Liver (tissue), 10 donors: ENCODE measurements at places on chromosomes 4 and X.

GRCh38 chr4:179625406-179625805 is 2183.2 kb upstream of the AGA start:
- DNase-seq: no peak

DNA sequence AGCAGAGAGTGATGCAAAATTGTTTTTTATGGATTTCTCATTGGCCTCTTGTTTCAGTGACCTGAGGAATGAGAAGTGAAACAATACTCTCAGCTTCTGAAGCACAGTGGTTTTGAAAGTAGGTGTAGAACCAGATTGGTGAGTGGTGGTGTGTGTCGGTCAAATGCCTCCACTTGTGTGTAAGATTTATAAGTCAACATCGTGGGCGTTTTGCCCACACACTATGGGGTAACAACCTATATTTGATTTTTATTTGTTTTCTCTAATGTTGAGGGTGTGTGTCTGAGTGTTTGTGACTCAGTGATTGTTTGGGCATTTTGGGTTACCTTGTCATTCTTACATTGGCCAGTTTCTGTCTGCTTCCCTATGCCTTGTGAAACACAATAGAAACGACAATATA is 23.3 kb downstream of the ADGRL3 start:
- DNase-seq: no peak

DNA sequence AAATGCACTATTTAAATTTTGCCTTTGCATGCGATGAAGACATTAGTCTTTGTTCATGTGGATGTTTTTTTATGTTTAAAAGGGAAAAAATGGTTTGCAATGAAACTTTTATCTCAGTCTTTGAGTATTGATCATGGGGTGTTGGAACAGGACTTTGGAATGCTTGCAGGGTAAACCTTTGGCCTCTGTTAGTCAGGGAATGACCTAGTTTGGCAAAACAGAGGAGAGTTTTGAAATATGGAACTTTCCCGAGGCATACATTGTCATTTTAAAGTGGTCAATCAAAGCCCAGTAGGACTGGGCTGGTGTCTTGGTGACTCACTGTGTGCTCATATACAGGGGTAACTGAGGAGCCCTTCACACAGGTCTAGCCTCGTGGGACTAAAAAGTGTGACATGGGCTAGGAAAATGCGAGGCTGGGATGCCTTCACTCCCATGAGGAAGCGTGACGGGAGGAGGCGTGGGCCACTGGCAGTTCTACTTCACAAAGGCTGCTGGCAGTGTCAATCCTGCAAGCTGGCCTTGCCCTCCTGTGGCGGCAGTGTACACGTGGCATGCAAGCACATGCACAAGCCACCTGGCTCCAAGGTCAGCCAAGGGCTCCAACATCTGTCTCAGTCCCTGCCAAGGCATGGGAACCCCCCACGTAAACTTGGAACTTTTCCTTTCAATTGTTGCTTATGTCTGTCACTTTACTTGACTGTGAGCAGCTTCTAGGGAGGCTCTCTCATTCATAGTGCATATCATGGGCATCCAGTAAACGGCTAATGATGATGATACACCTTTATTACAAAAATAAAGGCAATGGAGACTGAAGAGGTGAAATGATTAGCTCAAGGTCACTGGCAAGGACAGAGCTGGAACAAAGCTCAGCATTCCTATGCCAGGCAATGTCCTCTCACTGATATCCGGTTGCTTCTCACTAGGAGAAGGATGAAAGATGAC is 5.2 kb upstream of the F11 start:
- DNase-seq: peak; percentile 43

DNA sequence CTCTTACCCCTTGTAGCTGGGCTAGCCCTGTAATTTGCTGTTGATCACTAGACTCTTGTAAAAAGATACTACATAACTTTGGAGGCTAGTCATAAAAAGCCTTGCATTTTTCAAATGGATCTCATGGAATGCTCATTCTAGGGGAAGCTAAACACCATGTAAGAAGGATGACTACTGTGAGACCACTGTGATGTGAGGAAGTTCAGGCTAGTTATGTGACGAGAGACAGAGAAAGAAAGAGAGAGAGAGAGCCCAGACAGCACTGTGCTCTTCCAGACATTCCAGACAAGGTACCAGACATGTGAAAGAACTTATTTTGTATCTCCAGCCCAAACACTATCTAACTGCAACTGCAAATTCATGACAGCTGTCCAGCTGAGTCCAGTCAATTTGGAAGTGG is 404.6 kb upstream of the PITX2 start:
- no peak for DNase-seq

GRCh38 chr4:42626629-42627146 is 30.2 kb downstream of the ATP8A1 start:
- no peak for DNase-seq

- DNase-seq: no peak
Observed at GRCh38 chr4:107854356-107855022, 29.8 kb downstream of the SGMS2 start.

GRCh38 chrX:24260842-24261550 is 52.9 kb downstream of the SUPT20HL2 start:
- DNase-seq: no peak

DNA sequence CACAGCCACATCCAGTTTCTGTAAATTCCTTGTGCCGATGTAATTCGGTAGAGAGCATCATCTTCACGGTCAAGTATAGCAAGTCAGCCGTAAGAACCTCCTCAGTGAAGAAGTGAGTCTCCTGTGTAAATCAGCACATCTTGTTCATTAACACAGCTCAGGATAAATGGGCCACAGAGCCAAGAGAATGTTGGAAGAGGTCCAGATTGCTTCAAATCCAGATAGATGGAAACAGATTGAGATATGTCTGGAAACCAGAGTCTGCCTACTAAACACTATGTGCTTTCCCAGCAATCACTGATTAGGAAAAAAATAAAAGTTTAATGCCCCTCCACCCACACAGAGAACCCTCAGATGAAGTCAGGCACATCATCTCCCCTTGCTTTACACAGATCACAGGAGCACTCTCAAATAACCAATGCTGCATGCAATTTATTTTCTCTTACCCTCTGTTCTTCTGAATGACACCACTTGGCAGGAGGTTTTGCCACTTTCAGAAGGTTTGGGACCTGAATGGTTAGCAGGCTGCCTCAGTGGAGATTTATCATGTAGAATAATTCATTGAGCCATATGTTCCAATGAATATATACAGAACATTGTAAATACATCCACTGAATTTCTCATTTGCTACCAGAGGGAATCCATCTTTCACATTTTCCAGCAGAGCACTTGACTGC is 357.7 kb downstream of the C4orf33 start:
- no peak for DNase-seq

GRCh38 chr4:168565130-168565529 is 68.3 kb downstream of the PALLD start:
- DNase-seq: no peak

DNA sequence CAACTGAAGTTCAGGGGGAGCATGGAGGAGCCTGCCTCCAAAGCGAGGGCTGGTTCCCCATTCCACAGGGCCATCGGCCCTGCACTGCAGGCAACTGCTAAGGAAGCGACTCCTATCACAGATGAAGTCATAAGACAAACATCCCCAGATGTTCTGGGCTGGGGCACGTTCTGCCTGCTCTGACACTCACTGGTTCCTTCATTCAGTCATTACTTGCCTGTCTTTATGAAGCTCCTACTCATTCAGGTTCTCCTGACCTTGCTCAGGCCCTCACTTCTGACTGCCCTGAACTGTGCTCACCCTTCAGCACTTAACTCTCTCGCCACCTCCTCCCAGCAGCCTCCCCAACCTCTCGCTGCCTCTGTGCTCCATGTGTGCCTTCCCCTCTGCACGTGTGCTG is 2.5 kb upstream of the SLC2A9 start:
- DNase-seq: no peak

DNA sequence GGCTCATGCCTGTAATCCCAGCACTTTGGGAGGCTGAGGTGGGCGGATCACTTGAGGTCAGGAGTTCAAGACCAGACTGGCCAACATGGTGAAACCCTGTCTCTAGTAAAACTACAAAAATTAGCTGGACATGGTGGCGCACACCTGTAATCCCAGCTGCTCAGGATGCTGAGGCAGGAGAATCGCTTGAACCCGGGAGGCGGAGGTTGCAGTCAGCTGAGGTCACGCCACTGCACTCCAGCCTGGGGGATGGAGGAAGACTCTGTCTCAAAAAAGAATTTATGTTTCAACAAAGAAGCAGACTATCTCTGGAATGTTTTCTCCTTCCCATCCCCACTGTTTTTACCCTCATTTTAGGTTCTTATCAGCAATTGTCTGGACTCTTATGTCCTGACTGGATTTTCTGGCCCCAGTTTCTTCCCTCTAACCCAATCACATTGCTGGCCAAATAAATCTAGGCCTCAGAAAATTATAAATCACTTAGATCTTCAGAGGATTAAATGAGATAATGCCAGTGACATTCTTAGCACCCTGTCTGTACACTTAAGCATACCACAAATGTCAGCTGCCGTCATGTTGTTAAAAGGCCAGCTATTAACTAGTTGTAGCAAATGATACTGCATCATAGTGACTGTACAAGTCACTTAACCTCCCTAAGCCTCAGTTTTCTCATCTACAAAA is 44.9 kb upstream of the PRSS48 start:
- DNase-seq: no peak

- DNase-seq: no peak
Observed at GRCh38 chrX:68365341-68365740, 68.0 kb downstream of the OPHN1 start.

- no peak for DNase-seq
Observed at GRCh38 chr4:23952258-23952657, 62.4 kb upstream of the PPARGC1A start.

DNA sequence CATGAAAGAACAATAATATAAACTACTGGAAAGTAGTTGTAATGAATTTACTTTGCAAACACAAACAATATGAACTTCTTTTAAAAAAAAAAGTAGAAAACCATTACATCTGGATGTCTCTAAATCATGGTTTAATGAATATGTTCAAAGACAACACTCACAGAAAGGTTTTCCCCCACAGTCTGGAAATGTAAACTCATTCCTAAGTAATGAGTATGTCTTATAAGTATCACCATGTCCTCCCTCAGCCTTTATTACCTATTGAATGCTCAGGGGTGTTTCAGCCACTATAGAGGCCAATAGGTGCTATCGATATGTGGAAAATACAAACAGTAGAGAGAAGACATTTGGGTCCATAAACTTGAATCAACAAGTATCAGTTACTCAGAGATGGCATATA is 186.7 kb downstream of the PALLD start:
- DNase-seq: no peak

DNA sequence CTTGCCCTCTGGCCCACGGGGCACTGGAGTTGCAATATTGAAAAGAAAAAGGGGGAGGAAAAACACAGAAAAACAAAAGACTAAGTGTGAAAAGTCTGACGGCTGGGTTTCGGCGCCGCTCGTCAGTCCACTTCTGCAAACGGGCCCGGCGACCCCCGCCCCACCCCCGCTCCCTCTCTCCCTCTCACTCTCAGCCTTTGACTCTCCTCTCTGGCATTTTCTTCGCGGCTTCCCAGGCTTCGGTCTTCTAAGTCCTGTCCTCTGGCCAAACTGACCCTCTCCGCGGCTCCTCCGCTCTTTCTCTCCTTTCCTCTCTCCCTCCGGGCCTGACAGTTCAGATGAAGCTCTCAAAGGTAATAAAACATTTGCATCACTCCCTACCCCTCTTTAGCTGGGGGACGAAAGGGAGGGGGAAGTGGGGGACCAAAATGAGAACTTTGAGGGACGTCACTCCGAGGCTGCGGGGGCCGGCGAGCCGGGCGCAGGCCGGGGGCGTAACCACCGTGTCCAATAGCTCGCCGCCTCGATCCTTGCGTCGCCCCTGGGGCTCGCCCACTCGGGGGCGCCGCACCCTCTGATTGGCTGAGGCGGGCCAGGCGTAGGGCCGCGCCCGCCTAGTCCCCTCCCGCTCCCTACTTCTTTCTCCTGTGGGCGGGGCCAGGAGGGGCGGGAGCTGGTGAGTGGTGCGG is at the start of gene NKX6-1:
TSS of gene NKX6-1 (minus strand) at position 358 of the 689 bp plus-strand sequence. CDS start 1,064 bp downstream, outside the sequence.
- no peak for DNase-seq

DNA sequence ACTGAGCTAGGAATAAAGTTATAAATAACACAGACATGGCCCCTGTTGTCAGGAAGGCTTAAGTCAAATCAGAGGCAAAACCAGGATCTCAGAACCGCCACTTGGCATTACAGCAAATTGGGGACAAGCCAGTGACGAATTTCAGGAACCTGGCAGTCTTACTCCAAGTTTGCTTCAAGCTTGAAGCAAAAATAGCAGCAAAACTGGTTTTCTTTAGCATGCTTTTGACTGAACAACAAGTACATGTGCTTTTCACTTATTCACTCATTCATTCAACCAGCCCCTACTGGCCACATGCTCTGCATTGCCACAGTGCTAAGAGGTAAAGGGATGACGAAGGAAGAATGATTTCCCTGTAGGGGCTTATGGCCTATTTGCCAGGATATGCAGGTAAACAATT is 253.9 kb upstream of the PPARGC1A start:
- no peak for DNase-seq

- no peak for DNase-seq
Observed at GRCh38 chr4:109649872-109650271, 53.4 kb downstream of the CASP6 start.

DNA sequence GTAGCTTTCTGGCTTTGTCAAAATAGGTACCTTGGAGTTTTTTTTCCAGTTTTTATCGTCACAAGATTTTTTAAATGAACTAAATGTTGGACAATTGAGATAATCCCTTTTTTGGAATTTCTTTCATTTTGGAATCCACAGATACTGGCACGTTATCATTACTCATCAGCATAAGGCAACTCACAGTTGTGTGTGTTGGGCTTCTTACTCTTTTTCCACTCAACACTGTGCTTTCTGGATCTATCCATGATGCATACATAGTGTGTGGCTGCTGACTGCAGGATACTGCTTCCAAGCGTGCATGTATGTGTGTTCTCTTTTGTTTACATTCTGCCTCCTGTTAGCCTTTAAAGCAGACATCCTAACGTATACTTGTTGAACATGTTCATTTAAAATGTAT is 113.5 kb upstream of the FAM9A start:
- no peak for DNase-seq

- DNase-seq: no peak
Observed at GRCh38 chrX:148416142-148416541, 84.3 kb upstream of the AFF2 start.

DNA sequence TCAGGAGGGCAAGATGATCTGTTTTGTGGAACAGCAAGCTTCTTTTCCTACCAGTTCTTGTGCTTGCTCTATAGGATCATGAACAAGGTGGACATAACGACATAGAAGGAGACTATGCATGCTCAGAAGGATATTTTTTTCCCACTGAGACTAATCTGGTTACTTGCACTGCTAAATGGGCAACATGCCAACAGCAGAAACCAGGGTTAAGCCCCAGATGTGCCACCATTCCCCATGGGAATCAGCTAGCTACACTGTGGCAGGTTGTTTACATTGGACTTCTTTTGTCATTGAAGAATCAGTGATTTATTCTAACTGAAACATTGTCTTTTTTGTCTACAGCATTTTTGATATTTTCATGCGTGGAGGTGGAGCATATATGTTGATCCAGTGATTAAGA is 165.6 kb downstream of the C4orf33 start:
- DNase-seq: no peak
